Osteocyte (in vitro differentiated cells): ENCODE measurements at places on chromosomes 12 and 14. TPM values are rescaled to one million over a fixed set of nuclear protein-coding genes. Genes with fewer than 3 reads are reported as not detected.

- peaks cover 13% of the 10 kb centered on the region for H3K4me1 ChIP-seq
- H3K4me3 ChIP-seq: no peak overlapping the region
- peaks cover 3% of the 10 kb centered on the region for H3K36me3 ChIP-seq
- no peak for DNase-seq
These were observed 24.5 kb downstream of the WDR20 start for GRCh38 chr14:102164241-102164641.

GRCh38 chr14:89283327-89284060 is 133.5 kb downstream of the FOXN3 start:
- peaks cover 25% of the 10 kb centered on the region for H3K36me3 ChIP-seq
- H3K4me1 ChIP-seq: peaks cover 9% of the 10 kb centered on the region
- no peak overlapping the region for H3K27ac ChIP-seq
- no peaks in the 10 kb centered on the region for H3K27me3 ChIP-seq
- H3K4me3 ChIP-seq: no peak overlapping the region
- DNase-seq: no peak

GRCh38 chr12:107405436-107405835 is 280.2 kb upstream of the PWP1 start:
- no peak overlapping the region for H3K4me3 ChIP-seq
- H3K27me3 ChIP-seq: no peaks in the 10 kb centered on the region
- no peaks in the 10 kb centered on the region for H3K36me3 ChIP-seq
- H3K27ac ChIP-seq: no peak overlapping the region
- no peaks in the 10 kb centered on the region for H3K4me1 ChIP-seq

- no peak for DNase-seq
- H3K4me3 ChIP-seq: no peak overlapping the region
- H3K36me3 ChIP-seq: peaks cover 37% of the 10 kb centered on the region
- H3K27me3 ChIP-seq: no peaks in the 10 kb centered on the region
These were observed 16.7 kb downstream of the COPZ1 start for GRCh38 chr12:54341378-54342300.

DNA sequence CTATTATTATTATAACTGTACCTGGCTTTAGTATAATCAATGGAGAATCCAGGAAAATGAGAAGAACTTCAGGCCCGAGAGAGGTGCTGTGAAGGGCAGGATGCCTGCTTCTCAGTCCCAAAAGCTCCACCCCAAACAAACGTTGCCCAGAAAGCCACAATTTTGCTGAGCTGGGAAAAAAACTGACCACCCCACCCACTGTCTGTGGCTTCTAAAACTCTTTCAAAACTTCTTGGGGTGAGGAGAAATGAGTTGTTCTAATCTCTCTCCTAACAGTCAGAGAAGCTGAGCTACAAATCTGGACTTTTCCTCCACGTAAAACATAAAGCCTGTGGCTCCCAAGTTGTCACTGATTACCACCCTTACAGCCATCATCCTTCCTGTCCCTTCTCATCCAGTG is 13.4 kb downstream of the VDR start:
- no peak overlapping the region for H3K4me3 ChIP-seq
- H3K27ac ChIP-seq: no peak overlapping the region
- H3K36me3 ChIP-seq: no peaks in the 10 kb centered on the region
- peaks cover 12% of the 10 kb centered on the region for H3K4me1 ChIP-seq
- DNase-seq: no peak

Gene GALC
- 15.8 and 21.3 TPM in 2 replicates for total RNA-seq

Gene KCNC2
- not detected in 2 replicates for total RNA-seq
